ENCODE measurements at places on chromosomes 11 and 22. TPM values are rescaled to one million over a fixed set of nuclear protein-coding genes. Genes with fewer than 3 reads are reported as not detected.
A peak's percentile ranks its signal among the peaks of the same experiment; 100 is the strongest.

GRK3 gene
- total RNA-seq = 33.9 TPM

CHST1 gene
- total RNA-seq = 5.5 TPM

ARHGEF17 gene
- total RNA-seq = 56.3 TPM

GGTLC2 gene
- 0.47 TPM for total RNA-seq

- no peak for DNase-seq
These were observed 212.4 kb upstream of the C11orf87 start for GRCh38 chr11:109209572-109209971.

- no peak for DNase-seq
These were observed 178.6 kb downstream of the MIAT start for GRCh38 chr22:26835929-26836528.

DNA sequence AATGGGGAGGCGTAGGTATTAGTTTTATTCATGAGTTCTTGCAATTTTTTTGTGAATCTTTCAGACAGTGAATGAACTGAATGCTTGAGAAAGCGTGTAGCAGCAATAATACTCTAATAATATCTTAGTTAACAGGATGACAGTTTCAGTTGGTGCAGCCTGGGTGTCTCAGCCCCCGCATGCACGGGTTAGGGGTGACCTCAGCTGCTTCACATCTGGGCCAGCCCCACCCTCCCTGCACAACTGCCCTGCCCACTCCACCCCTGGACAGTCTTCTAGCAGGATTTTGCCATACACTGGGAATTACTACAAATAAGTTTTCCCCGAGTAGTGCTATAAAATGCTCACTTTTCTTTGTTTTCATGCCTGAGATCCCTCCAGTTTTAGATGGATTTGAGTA lies 83.2 kb downstream of the ST3GAL4 start:
- no peak for DNase-seq

GRCh38 chr11:62181097-62181496 lies 8.9 kb upstream of the SCGB1D1 start:
- DNase-seq = no peak

DNA sequence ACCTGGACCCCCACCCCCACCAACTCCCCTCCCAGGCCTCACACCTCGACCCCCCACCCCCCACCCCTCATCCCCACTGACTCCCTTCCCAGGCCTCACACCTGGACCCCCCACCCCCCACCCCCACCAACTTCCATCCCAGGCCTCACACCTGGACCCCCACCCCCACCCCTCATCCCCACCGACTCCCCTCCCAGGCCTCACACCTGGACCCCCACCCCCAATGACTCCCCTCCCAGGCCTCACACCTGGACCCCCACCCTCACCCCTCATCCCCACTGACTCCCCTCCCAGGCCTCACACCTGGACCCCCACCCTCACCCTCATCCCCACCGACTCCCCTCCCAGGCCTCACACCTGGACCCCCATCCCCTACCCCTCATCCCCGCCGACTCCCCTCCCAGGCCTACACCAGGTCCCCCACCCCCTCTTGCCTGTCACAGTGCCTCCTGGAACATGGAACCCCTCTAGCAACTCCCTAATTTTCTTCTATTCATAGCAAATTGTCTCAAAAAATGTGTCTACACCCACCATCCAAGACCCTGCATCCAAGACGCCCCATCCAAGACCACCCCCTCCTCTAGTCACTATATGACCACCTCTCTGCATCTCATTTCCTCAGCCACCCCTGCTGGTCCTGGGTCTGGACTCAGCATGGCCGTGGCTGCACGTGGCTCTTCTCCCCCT lies 36.9 kb upstream of the BRSK2 start:
- DNase-seq = no peak

- DNase-seq = no peak
These were observed 128.8 kb downstream of the ST3GAL4 start for GRCh38 chr11:126484266-126484665.

DNA sequence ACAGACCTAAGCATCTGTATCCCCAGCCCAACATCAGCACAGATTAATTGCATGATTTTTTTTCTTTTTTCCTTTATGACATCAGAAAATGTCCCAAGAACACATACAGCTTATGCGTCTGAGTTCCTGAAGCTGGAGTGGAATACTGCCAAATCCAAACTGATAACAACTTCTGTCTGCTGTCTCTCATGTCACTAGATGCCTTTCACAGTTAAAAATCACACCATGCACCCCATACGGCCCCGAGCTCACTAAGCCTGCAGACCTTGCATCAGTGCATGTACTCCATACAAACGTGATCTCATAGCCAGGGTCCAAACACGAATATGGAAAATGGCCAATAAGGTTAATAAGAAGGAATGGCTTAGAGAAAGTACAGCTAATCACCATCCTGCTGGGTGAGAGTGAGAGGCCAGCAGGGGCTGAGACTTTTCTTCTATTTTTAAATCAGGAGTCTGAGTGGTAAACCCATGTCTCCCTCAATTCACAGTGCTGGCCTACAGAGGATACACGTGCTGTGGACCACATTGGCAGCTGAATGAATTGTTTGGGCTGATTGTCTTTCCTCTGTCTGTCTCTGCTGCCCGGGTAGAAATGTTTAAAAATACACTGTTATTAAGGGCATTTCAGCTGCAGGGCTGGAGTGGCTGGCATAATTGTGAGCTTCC lies 350.6 kb upstream of the RAG2 start:
- peak; percentile 24 for DNase-seq

- DNase-seq = no peak
These were observed 1.4 kb downstream of the MDK start for GRCh38 chr11:46382646-46383403.

GRCh38 chr11:19929655-19930054 lies 217.0 kb downstream of the NAV2 start:
- DNase-seq = no peak

- no peak for DNase-seq
These were observed 60.2 kb upstream of the LYVE1 start for GRCh38 chr11:10628508-10629236.

- no peak for DNase-seq
These were observed 47.7 kb upstream of the PPP6R3 start for GRCh38 chr11:68412593-68413475.

GRCh38 chr11:7592711-7593110 lies 78.9 kb downstream of the PPFIBP2 start:
- no peak for DNase-seq
